ENCODE measurements at places on chromosomes 3 and 15. TPM values are rescaled to one million over a fixed set of nuclear protein-coding genes. Genes with fewer than 3 reads are reported as not detected.

STOML1 gene
- total RNA-seq, result 2.2 TPM

RASL12 gene
- total RNA-seq, result not detected

EPHB1 gene
- 0.63 TPM for total RNA-seq

NMNAT3 gene
- total RNA-seq, result 1.5 TPM
